ENCODE measurements at places on chromosomes 12 and 14.

- DNase-seq, result no peak
Observed at GRCh38 chr14:23465261-23465660, 4.2 kb upstream of the NGDN start.

- DNase-seq, result no peak
Observed at GRCh38 chr12:98295681-98296080, 219.7 kb upstream of the TMPO start.

DNA sequence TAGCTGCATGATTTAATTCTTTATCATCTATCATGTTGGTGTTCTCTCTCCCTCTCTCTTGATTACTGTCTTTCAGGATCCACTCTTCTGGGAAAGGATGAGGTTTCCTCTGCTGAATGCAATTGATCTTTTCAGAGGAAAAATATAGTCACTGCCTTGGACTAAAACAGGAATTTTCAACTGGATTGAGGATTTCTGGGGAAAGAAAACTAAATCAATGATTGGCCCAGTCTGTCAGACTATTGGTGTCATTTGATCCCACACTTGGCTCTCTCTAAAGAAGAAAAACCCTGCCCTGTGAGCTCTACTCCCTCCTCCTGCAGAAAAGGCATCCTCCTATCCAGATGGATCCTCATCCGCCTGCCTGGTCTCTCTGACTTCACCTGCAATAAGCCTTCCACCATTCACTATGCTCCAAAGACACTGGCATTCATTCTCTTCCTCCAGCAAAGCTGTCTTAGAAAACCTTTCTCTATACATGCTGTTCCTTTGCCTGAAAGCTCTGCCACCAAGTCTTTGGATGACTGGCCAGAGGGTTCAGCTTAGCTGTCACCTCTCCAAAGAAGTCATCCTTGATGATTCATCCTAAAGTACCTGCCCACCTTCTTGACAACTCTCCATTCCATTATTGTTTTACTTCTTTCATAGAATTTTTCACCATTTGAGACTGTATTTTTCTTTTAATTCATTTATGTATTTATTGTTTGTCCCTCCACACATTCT is 127.7 kb upstream of the CAND1 start:
- no peak for DNase-seq

DNA sequence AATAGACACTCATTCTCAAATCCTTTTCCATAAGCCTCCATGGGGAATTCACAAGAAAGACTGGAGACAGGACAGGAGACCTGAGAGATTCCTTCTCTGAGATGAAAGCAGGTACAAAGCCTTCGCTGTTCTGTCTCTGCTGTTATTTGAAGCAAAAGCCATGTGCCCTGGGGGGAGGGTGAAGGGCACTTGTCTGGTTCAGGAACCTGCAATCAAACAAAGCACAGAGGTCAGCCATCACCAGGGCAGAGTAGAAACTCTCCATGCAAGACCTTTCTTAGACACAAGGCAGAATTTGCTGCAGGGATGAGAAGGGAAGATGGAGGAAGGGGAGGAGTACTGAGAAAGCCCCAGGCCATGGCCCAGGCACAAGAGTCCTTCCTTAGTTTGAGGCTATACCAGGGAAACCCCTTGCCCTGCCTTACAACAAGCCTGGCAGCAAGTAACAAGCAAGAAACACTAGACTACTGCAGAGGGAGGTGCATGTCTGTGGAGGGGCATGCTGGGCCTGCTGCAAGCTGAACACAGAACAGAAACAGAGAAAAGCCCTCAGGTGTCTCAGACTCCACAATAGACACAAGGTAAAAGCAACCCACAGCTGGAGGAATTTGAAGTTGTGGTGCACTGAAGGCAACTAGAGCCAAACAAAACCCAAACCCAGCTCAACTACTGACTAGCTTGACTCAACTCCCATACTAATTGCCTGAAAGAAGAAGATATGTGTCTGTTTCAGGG is 7.8 kb upstream of the ART4 start:
- no peak for DNase-seq

DNA sequence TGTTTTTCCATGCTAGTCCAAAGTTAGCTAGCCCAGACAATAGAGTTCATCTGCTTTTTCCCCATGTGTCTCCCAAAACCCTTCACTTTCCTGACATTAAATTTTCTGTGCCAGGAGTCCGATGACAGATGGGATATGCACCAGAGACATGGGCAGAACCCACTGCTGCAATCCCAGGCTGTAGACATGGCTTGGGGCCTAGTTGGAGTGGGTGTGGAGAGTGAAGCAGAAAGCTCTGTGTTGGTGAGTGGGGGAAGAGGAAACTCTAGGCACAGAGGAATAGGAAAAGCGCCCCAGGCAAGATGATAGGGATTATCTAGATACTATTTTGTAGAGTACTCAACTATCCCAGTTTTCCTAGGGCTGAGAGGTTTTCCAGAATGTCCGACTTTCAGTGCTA is 4.8 kb upstream of the KRT74 start:
- DNase-seq, result no peak

GRCh38 chr14:101817501-101818001 is 56.0 kb downstream of the PPP2R5C start:
- peak; percentile 55 for DNase-seq

DNA sequence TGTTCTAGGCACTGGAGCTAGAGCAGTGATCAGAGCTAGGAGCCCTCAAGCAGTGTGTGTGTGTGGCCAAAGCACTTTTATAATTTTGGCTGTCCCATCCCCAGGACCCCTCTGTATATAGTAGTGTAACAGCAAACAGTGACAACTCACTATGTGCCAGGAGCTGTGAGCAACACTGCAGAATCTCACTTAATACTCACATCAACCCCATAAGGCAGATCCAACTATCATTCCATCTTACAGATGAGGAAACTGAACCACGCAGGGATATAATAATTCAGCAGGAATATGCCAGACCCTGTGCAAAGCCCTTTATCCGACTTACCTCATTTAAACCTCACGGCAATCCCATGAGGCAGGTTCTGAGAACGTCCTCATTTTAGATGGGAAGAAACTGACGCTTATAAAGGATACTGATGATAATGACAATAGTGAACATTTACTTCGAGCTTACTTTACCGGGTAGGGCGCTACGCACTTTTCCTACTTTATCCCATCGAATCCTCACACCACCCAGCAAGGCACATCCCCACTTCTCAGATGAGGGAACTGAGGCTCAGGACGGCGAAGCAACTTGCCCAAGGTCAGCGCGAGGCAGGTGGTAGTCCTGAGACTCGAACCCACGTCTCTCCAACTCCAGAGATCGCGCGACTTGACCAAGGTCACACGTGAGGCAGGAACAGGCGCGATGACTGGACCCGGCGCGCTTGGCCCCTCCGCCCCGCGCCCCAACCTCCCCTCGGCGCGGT is 687 bp downstream of the RAB35 start:
- DNase-seq, result peak; percentile 28

DNA sequence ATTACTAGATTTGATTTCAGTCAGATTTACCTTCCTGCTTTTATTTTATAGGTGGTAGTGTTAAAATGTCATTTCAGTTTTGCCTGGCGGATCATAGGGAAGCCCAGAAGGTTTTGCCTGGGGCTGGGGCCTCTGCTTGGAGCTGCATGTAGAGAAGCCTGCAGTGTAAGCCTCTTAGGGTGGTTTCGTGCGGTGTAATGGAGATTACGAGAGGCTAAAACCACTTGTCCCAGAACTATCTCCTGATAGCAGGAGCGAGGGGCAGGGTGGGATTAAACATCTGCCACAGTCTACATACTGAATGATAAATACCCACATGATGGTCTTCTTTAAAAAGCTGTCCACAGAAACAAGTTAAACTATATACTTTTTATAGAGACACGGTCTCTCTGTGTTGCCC is 35.0 kb upstream of the DICER1 start:
- no peak for DNase-seq

GRCh38 chr12:11771356-11771755 is 121.9 kb downstream of the ETV6 start:
- DNase-seq, result no peak

GRCh38 chr12:131912518-131913274 is 16.4 kb upstream of the PUS1 start:
- DNase-seq, result no peak

- no peak for DNase-seq
Observed at GRCh38 chr12:13816394-13816793, 165.0 kb downstream of the GRIN2B start.

DNA sequence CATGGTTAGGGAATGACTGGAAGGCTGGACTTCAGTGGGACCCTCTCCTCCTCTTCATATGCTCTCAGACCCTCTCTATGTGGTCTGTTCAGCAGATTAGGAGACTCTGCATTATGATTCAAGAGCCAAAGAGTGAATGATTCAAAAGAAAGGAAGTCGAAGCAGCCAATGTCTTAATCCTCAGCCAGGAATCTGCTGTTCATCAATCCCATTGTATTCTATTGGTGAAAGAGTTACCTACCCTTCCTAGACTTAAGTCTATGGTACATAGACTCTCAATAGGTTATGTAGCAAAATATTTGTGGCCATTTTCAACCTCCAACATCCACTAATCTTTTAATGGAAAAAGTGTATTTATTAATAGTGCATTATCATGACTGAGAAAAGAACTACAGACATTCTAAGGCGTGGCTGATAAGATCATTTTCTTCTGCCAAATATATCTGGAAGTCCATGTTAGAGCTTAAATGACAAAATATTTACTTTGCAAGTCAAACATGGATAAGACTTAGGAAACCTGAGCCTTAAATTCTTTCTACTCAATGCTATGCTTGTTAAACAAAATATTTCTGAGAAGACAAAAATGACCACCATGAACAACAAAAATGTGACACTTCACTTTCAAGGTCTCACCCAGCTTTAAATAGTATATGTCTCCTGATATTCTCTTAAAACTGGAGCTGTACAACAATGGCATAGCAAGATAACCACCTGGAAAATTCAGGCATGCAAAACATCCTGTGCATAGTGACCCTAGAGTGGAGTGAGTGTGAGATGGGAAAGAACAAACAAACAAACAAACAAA is 1100.6 kb downstream of the GALC start:
- no peak for DNase-seq

DNA sequence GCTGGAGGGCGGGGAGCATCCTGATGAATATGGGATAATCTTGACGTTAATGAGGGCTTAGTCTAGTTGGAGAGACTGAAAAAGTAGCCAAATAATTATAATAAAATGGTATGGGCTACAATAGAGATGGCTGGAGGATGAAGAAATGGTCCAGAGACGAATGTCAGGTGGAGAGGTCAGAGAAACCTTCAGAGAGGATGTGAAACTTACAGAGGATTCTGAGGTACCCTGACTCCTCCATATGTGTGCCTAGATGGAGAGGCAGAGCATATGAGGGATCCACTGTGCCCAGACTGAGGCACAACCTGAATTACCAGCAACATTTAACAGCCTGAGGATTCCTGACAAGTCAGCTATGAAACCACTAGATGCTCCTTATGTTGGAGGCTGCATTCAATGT is 417.0 kb downstream of the ATP23 start:
- no peak for DNase-seq

DNA sequence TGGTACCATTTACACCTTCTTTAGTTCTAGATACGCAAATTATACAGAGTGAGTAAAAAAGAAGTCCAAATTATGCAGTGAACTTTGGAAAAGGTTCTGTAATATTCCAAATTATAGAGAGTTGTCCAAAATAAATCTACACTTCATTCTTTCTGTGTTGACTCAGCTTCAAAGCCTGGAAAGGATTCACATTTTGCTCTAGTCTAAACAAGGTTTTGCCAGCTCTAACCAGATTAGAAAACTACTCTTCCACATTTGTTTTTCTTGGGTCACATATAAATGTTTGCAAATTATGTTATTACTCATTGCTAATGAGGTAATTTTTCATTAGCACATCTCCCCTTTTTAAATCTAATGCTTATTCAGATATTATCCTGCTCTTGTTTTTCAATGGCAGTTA is 1562.4 kb upstream of the SEL1L start:
- no peak for DNase-seq

DNA sequence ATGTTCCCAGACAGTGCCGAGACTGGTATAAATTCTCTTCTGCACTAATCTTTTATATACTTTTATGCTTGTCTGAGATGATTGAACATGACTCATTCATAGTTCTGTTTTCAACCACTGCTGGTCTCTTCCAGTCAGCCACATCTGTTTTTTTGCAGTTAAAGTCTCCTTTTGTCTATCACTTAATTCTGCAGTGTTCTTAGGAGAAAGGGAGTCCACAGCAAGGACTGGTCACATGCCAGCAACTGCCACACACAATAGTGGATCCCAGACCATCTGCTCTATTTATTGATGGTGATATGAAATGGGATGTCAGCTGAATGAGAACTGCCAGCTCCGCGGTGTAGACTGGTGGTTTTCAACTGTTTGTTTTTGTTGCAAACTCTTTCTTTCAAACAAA is 379.8 kb downstream of the MED13L start:
- no peak for DNase-seq

DNA sequence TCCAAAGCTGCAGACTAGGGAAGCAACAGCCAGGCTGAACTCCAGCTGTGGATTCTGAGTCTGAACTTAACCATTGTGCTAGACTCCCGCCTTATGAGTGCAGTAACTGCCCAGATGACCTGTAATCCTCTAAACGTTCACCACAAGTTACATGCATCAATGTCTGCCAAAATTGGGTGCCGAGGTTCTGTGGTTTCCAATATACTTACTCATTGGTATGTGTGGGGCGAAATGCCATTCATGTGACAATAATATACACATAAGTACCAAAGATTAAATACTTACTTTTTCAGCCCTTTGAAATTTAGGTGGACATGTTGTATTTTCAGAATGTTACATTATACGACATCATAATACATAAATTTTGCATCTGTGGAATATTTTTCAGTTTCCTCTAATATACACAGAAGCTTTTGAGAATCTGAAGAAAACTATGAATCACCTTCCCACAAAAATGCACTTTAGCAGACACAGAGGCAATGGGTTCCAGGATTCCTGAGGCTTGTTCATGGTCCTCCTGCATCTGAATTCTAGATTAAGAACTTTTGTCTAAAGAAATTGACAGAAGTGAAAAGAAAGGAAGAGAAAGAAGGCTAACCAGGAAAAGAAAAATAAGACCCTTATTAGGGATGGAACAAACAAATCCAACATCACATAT is 31.7 kb downstream of the GRIP1 start:
- no peak for DNase-seq

GRCh38 chr12:6423267-6424007 is 21.3 kb upstream of the CD27 start:
- peak; percentile 75 for DNase-seq

DNA sequence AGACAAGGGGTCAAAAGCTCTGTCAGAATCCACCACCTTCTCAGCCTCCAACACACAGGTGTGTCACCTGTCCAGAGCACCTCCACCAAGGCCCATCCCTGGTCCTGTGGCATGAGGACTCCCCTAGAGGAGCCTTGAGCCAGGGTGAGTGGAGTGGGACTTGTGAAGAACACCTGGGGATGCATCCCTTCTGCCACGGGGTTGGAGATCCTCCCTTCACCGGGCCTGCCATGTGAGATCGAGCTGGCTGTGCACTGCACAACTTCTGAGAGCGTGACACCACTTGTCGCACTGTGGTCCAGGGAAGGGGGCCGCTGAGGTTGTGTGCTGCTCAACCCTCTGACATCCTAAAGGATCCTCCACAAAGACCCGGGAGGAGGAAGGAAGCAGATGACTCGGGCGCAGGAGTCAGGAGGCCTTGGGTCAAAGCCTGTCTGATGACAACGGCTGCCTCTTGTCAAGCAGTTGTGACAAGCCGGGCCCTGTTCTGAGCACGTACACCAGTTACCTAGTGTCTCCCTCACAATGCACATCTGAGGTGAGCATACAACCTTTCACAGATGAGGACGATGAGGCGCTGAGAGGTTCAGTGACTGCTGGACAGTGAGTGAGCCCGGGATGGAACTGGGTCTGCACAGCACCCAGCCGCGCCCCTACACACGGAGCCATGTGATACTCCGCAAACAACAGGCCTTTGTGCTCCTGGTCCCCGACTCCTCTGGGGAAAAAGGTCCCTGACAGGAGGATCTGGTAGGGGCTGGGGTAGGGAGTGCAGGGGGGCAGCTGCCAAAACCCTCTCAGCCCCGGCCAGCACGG is 35.6 kb downstream of the CHGA start:
- no peak for DNase-seq

All from activated naive CD4-positive, alpha-beta T cell treated with Interleukin-2 at 50 U/mL for 16 hours (primary cell).